ENCODE measurements at places on chromosomes 3 and 15.

DNA sequence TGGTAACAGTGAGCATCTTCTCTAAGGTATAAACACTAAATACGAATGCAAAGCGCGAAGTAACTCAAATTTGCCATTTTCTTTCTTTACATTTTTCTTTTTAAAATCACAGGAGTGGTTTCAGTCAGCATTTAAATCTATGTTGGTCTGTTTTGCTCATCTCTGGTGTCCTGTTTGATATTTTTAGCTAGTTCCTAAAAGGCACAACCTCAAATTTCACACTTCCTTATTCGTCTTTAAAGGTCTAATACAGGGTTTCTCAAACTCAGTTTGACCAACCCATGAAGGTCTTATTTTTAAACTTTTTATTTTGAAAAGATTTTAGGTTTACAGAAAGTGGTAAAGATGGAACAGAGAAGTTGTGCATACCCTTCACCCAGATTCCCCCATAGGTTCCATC, 201.1 kb downstream of the MAGI1 start:
- no peaks in the 10 kb centered on the region for H3K36me3 ChIP-seq
- no peaks in the 10 kb centered on the region for H3K27me3 ChIP-seq
- no peak for DNase-seq
- H3K27ac ChIP-seq, result no peak overlapping the region
- H3K4me1 ChIP-seq, result no peaks in the 10 kb centered on the region

DNA sequence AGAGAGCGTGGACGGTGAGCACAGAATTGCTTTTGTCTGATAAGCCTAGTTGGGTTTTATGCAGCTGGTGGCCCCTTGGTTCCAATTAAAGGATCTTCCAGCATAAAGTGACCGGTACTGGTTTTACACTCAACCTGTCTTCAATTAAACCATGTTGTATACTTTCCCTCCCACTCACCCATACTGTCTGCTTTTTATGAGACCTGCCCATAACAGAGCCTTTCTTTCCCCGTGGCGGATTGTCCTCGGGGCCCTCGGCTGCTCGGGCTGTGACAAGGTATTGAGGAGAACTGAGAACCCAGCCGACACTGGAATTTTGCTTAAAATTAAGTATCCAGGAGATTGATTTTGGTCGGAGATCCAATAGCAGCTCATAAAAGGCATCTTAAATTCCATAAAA, 98.4 kb downstream of the TMEM266 start:
- DNase-seq, result no peak
- H3K36me3 ChIP-seq, result peaks cover 2% of the 10 kb centered on the region
- peaks cover 14% of the 10 kb centered on the region for H3K27me3 ChIP-seq
- peaks cover 4% of the 10 kb centered on the region for H3K4me1 ChIP-seq

DNA sequence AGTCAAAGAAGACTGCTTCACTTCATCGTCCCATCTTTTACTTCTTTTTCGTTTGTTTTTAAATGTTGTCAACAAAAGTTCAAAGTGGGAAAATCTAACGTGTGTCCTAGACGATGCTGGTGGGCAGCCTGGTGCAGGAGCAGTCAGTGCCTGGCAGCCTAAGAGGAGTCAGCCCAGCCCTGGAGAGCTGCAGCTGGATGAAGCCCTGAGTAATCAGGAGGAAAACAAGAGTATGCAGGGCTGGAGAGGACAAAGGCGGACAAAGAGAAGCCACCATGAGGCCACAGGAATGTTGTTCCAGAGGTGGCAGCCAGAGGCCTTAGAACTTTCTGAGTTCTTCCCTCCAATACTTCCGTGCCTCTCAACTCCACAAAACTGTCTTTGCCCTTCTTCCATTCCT, 5.7 kb downstream of the ADAMTS17 start:
- DNase-seq, result no peak
- H3K27ac ChIP-seq, result no peak overlapping the region
- H3K27me3 ChIP-seq, result peaks cover 4% of the 10 kb centered on the region
- H3K36me3 ChIP-seq, result no peaks in the 10 kb centered on the region
- H3K4me1 ChIP-seq, result peaks cover 33% of the 10 kb centered on the region
- no peak overlapping the region for H3K4me3 ChIP-seq

- no peaks in the 10 kb centered on the region for H3K4me1 ChIP-seq
- no peak overlapping the region for H3K4me3 ChIP-seq
- H3K36me3 ChIP-seq, result no peaks in the 10 kb centered on the region
- peaks cover 14% of the 10 kb centered on the region for H3K27me3 ChIP-seq
- H3K27ac ChIP-seq, result no peak overlapping the region
Measured at GRCh38 chr3:180749796-180750195, 70.5 kb upstream of the CCDC39 start.

DNA sequence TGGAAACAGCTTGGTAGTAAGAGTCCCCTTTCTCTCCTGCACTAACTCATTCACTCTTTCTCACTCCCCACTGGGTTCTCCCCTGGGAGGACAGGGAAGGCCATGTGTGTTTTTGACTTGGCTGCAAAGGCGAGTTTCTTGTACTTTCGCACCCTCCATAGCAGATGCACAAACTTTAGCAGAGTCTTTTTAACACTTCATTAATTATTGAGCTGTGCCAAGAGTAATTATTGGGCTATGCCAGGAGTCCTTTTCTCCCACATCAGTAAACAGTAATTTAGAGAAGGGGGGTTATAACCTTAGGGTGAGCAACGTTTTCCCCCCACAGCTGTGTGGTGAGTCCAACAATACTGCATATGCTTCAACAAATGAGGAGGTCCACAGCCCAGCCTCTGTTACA, 224.4 kb upstream of the ATP11B start:
- H3K4me3 ChIP-seq, result no peak overlapping the region
- no peak overlapping the region for H3K27ac ChIP-seq
- H3K4me1 ChIP-seq, result no peaks in the 10 kb centered on the region
- H3K36me3 ChIP-seq, result no peaks in the 10 kb centered on the region
- no peak for DNase-seq

GRCh38 chr15:33693166-33693800, 275.0 kb upstream of the CHRM5 start:
- H3K4me3 ChIP-seq, result no peak overlapping the region
- H3K4me1 ChIP-seq, result no peaks in the 10 kb centered on the region
- H3K27me3 ChIP-seq, result peaks cover 23% of the 10 kb centered on the region
- no peak for DNase-seq
- H3K27ac ChIP-seq, result no peak overlapping the region

DNA sequence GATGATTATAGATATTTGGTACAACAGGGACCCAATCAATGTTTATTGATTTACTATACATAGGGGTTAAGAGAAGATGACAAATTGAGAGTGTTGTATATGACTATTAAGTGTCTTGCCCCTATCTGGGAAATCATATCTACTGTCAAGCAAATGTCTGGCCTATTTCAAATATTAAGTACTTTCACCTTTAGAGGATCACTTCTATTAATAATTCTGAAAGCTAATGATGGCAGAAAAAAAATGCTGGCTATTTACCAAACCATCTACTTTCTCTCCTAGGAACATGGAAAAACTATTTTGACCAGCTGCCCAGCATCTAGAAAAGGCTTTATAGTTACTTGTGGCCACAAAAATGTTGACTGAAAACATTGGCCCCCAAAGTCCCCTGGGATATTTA, 632.3 kb upstream of the ZNF385D start:
- no peak overlapping the region for H3K27ac ChIP-seq
- no peak overlapping the region for H3K4me3 ChIP-seq
- no peaks in the 10 kb centered on the region for H3K4me1 ChIP-seq
- DNase-seq, result no peak
- no peaks in the 10 kb centered on the region for H3K36me3 ChIP-seq

DNA sequence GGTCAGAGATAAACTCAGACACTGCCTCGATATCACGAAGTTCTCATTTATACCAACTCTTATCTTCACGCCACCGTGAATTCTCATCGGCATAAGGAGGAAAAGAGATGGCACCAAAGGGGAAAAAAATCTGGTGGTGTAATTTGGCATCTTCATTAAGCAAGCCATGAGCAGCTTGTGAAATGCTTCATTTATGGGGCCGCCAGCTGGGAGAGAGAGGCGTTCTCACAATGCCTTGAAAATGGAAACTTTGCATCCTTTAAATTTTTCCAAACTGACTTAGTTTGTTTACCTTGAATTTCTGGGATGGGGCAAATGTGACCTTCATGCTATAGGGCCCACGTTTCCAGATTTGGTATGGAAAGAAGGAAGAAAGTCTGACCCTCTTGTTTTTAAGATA, 242.5 kb upstream of the ST8SIA2 start:
- no peak overlapping the region for H3K27ac ChIP-seq
- DNase-seq, result no peak
- no peak overlapping the region for H3K4me3 ChIP-seq
- no peaks in the 10 kb centered on the region for H3K27me3 ChIP-seq

- H3K27me3 ChIP-seq, result peaks cover 8% of the 10 kb centered on the region
- peaks cover 12% of the 10 kb centered on the region for H3K4me1 ChIP-seq
- H3K36me3 ChIP-seq, result no peaks in the 10 kb centered on the region
- no peak overlapping the region for H3K27ac ChIP-seq
- DNase-seq, result no peak
Measured at GRCh38 chr15:25869701-25870100, 6.6 kb upstream of the ATP10A start.

GRCh38 chr15:79812541-79812940, 84.3 kb downstream of the MTHFS start:
- H3K27me3 ChIP-seq, result peaks cover 3% of the 10 kb centered on the region
- H3K4me3 ChIP-seq, result no peak overlapping the region
- peak overlapping the region; percentile 16 for H3K27ac ChIP-seq
- H3K36me3 ChIP-seq, result peaks cover 3% of the 10 kb centered on the region

DNA sequence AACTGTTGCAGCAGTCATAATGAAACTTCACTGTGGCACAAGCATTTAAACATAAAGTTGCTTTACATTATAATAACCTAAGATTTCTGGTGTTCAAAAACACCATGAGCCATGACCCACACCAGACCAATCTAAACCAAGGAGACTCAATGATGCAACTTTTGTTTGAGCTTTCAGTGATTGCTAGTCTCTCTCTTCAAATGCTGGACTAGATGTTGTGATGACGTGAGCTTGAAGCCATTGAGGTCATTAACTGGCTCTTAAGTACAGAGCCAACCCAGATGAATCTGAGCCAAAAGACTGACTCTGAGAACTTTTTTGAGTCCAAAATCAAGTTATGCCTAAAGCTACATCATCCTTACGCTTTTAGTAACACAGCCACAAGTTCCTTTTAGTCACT, 36.5 kb downstream of the ATR start:
- peaks cover 5% of the 10 kb centered on the region for H3K36me3 ChIP-seq
- no peak overlapping the region for H3K4me3 ChIP-seq
- no peaks in the 10 kb centered on the region for H3K4me1 ChIP-seq

All from T-helper 17 cell (primary cell).